PC-9 (cell line): ENCODE measurements at places on chromosomes 1 and 21. TPM values are rescaled to one million over a fixed set of nuclear protein-coding genes. Genes with fewer than 3 reads are reported as not detected.

UBASH3A gene
- total RNA-seq = not detected in 2 replicates

DNA sequence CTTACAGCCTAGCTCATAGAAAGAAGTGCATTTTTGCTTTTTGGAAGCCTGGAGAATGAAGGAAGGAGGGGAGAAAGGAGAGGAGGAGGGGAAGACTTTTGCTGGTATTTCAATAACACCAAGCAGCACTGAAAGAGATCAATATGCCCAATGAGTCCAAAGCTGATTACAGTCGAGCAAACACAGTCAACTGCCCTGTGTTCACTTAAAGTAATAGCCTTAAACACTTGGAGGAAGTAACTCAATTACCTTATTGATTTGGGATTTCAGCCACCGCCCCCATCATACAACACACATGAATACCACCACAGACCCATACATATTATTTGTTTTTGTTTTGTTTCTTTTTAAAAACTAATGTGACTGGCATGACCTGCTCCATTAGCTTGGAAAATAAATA is 23.3 kb upstream of the RXRG start:
- no peak overlapping the region for H3K27ac ChIP-seq
- no peak overlapping the region for H3K4me3 ChIP-seq
- peaks cover 60% of the 10 kb centered on the region for H3K27me3 ChIP-seq
- no peaks in the 10 kb centered on the region for H3K36me3 ChIP-seq
- DNase-seq = no peak
- no peaks in the 10 kb centered on the region for H3K4me1 ChIP-seq

SYCP1 gene
- total RNA-seq = not detected in 2 replicates

CHI3L1 gene
- total RNA-seq = not detected in 2 replicates

GRCh38 chr1:66954208-66954607 is 29.4 kb downstream of the MIER1 start:
- no peak overlapping the region for H3K27ac ChIP-seq
- no peak for DNase-seq
- H3K27me3 ChIP-seq = no peaks in the 10 kb centered on the region
- H3K36me3 ChIP-seq = peaks cover 19% of the 10 kb centered on the region

SERTAD4 gene
- total RNA-seq = 12.9 and 22.6 TPM in 2 replicates

GRCh38 chr1:151961833-151962232 is 31.8 kb downstream of the S100A10 start:
- H3K4me3 ChIP-seq = no peak overlapping the region
- H3K36me3 ChIP-seq = no peaks in the 10 kb centered on the region
- DNase-seq = no peak

C4BPB gene
- 1.4 and 4.2 TPM in 2 replicates for total RNA-seq

GRCh38 chr1:117032681-117033539 is 27.2 kb upstream of the TTF2 start:
- H3K4me3 ChIP-seq = no peak overlapping the region
- no peaks in the 10 kb centered on the region for H3K36me3 ChIP-seq
- no peaks in the 10 kb centered on the region for H3K4me1 ChIP-seq
- H3K27ac ChIP-seq = no peak overlapping the region
- no peak for DNase-seq

SUSD4 gene
- 2.0 and 3.2 TPM in 2 replicates for total RNA-seq

DNA sequence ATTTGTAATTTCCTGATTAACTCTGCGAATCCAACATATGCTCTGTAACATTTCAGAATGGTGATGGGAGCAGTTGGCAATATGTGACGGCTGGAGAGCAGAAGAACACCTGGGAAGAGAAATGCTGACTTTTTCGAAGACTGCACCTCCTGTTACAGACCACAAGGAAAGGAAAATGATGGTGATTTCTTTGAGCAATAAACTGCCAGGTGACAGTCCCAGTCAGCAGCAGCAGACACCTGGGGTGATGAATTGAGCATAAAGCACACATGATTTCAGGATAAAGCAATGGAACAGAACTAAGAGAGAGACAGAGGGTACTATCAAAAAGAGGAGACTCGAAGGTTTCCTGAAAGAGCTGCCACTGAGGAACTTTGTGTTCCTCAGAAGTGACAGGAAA is 528.6 kb downstream of the NEGR1 start:
- no peak overlapping the region for H3K27ac ChIP-seq
- no peaks in the 10 kb centered on the region for H3K36me3 ChIP-seq
- H3K4me3 ChIP-seq = no peak overlapping the region
- H3K27me3 ChIP-seq = no peaks in the 10 kb centered on the region

- no peak within 1 kb of the TSS for H3K27ac ChIP-seq
- no peaks in the 10 kb centered on the region for H3K27me3 ChIP-seq
- no peak for DNase-seq
- no peak within 1 kb of the TSS for H3K4me3 ChIP-seq
Measured at GRCh38 chr1:15736038-15736891, at the start of gene SLC25A34. SLC25A34 (plus strand) TSS chr1:15736258; CDS start chr1:15736486, 228 bp downstream.

CSRP1 gene
- total RNA-seq = 56.8 and 61.3 TPM in 2 replicates

DNA sequence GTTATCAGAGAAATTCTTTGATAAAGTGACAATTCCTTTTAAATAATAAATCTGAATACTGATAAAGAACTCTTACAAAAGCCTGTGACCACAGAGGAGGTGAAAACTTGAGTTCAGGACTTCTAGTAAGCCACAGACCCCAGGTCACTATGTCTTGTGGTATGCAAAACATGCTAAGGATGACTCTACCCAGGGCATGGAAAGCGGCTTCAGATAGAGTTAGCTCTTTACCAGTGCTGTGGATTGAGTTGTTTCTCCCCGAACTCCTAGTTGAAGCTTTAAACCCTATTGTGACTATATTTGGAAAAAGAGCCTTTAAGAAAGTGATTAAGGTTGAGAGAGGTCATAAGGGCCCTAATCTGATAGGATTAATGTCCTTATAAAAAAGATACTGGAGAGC is 42.3 kb downstream of the HLX start:
- no peaks in the 10 kb centered on the region for H3K4me1 ChIP-seq
- no peak for DNase-seq
- no peaks in the 10 kb centered on the region for H3K27me3 ChIP-seq
- no peak overlapping the region for H3K27ac ChIP-seq
- no peak overlapping the region for H3K4me3 ChIP-seq

DNA sequence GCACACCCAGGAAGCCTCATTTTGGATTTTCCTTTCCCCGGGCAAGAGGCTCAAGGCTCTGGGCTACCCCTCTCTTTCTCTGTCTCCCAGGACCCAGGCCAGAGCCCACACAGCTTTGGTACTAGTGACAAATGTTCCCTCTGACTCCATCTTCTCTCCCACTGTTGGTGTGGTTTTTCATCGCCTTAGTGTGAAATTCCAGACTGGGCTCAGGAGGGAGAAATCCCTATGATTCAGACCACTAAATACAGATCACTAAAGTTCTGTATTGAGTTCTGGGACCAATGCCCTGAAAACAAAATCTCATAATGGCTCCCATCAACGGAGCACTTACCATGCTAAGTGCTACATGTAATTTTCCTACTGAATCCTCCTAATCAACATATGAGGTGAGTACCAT is 26.1 kb downstream of the IQGAP3 start:
- no peak for DNase-seq
- peaks cover 11% of the 10 kb centered on the region for H3K36me3 ChIP-seq
- no peaks in the 10 kb centered on the region for H3K27me3 ChIP-seq
- H3K4me1 ChIP-seq = peaks cover 16% of the 10 kb centered on the region
- H3K27ac ChIP-seq = no peak overlapping the region

GRCh38 chr1:166089804-166090203 is 77.0 kb downstream of the FAM78B start:
- no peak overlapping the region for H3K27ac ChIP-seq
- H3K27me3 ChIP-seq = no peaks in the 10 kb centered on the region; the same call in 1 of the 2 replicates
- no peaks in the 10 kb centered on the region for H3K36me3 ChIP-seq
